Right hindlimb (tissue), 1 donor: ENCODE measurements at places on chromosomes 7 and 10.

DNA sequence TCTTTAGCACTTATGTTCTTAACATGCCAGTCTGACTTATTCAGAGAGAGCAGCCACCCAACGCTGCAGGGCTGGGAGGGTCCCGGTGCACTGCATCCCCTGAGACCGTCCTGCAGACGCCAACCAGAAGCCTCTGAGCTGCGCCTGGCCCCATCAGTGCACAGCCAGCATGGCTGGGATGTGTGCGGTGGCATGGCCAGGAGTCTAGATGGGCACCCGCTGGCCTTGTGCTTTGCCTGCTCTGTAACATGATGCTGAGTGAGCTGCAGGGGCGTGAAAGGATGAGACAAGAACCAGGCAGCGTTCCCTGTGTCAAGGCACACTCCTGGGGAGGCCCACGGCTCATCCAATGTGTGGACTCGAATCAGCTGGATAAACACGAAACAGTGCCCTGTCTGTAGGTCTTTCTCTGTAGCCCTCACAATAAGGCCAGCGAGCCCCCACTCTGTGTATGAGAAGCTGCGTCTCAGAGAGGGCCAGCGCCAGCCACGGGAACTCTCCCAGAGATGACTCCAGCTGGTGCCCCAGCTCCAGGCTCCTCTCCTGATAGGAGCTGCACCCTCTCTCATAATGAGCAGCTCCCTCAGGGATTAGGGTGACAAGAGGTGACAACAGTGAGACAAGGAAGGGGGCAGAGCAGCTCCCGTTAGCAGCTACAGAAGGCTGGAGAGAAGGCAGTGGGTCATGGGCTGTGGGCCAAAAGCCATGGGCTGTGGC is 96.8 kb downstream of the TNS3 start:
- DNase-seq, result no peak

GRCh38 chr10:116331815-116332214 is 7.6 kb downstream of the CCDC172 start:
- DNase-seq, result no peak

GRCh38 chr10:107583974-107584373 is 419.5 kb upstream of the SORCS1 start:
- no peak for DNase-seq

- no peak for DNase-seq
Measured at GRCh38 chr10:50614444-50615137, 9.2 kb downstream of the SGMS1 start.

- DNase-seq, result no peak
Measured at GRCh38 chr7:116394106-116394505, 105.4 kb upstream of the CAV2 start.
